SK-N-SH (cell line): ENCODE measurements at places on chromosomes 3 and 15. TPM values are rescaled to one million over a fixed set of nuclear protein-coding genes. Genes with fewer than 3 reads are reported as not detected.

GRCh38 chr3:53651927-53652326, 157.5 kb downstream of the CACNA1D start:
- no peak overlapping the region for H3K4me3 ChIP-seq
- no peaks in the 10 kb centered on the region for H3K27me3 ChIP-seq
- H3K36me3 ChIP-seq = no peaks in the 10 kb centered on the region
- H3K27ac ChIP-seq = no peak overlapping the region
- DNase-seq = no peak

DNA sequence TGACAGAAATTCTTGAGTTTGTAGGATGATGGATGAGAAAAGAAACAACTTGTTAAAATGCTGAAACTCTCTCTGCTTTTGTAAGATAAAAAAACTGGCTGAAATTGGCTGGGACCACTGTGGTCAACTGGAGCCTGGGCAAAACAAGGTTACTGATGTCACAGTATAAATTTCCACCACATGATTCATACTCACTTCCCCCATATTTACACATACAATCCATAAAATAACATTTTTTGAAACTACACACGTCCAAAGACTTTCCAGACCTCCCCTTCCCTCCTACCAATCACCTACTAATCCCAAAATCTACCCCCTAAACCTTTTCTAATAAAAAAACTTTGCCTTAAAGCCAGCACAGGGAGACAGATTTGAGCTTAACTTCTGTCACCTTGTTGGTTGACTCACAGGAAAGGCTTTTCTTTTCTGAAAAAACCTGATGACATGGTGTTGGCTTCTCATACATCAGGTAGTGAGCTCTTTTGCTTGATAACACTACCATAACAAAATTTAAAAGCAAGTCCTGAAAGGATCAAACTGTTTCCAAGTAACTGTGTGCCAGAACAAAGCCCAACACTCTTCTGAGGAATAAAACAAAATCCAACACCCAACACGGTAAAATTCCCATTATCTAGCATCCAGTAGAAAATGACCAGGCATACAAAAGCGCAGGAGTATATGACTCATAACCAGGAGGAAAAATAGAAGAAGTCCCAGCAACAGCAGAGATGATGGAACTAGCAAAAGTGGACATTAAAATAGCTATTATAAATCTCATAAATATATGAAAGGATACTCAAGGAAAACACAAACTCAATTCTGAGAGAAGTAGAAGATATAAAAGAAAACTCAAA, 87.3 kb upstream of the SNRK start:
- no peak overlapping the region for H3K4me3 ChIP-seq
- no peak overlapping the region for H3K27ac ChIP-seq
- no peaks in the 10 kb centered on the region for H3K4me1 ChIP-seq
- DNase-seq = no peak
- H3K27me3 ChIP-seq = no peaks in the 10 kb centered on the region
- H3K36me3 ChIP-seq = no peaks in the 10 kb centered on the region

GRCh38 chr3:188236271-188236670, 82.3 kb downstream of the LPP start:
- H3K4me3 ChIP-seq = no peak overlapping the region
- no peak for DNase-seq
- H3K36me3 ChIP-seq = peaks cover 10% of the 10 kb centered on the region
- no peaks in the 10 kb centered on the region for H3K27me3 ChIP-seq
- no peak overlapping the region for H3K27ac ChIP-seq

The CKMT1B gene
- 1.8 and 3.1 TPM in 2 replicates for polyA plus RNA-seq
